ENCODE measurements at places on chromosomes 13 and 19.

DNA sequence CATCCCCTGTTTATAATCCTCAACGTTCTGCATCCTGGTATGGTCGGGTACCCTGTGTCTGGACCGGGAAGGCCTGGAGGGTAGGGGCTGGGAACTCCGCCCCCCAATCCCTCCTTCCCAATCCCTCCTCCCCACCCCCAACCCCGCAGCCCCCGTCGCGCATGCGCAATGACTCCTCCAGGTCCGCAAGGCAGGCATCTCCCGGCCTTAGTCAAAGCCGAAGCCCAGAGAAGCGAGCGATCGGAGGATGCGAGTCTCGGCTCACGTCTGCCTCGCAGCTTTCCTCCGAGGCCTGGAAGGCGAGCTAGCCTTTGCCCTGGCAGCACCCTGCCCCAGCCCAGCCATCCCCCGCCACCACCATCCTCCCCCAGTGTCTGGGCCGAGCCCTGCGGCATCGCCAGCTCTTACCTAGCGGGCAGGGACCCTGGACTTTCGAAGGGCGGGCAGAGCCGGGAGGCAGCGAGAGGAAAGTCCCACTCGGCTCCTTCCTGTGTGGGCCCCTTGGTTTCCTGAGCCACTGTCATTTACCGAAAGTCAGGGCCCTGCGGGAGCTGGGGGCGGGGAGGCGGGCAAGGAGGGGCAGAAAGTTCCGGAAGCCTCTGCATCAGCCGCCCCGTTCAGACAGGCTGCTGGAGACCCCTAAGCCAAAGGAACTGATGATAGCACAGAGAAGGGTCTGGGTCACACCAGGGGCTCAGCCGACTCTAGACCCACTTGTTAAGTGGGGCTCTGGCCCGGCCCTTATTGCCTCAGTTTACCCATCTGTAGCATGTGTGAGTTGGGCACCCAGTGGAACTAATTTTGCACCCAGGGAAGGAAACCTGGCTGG, at the start of gene JAK3:
Gene JAK3 (minus strand): TSS at position 445 of the 829 bp plus-strand sequence. CDS start 3,565 bp downstream, outside the sequence.
- peak; percentile 83 for DNase-seq

GRCh38 chr19:4300589-4300988, 1.6 kb downstream of the TMIGD2 start:
- DNase-seq, result no peak

- no peak for DNase-seq
These were observed 12.0 kb downstream of the PLAUR start for GRCh38 chr19:43658001-43658400.

- DNase-seq, result no peak
These were observed 43.9 kb downstream of the CELF5 start for GRCh38 chr19:3268326-3268725.

DNA sequence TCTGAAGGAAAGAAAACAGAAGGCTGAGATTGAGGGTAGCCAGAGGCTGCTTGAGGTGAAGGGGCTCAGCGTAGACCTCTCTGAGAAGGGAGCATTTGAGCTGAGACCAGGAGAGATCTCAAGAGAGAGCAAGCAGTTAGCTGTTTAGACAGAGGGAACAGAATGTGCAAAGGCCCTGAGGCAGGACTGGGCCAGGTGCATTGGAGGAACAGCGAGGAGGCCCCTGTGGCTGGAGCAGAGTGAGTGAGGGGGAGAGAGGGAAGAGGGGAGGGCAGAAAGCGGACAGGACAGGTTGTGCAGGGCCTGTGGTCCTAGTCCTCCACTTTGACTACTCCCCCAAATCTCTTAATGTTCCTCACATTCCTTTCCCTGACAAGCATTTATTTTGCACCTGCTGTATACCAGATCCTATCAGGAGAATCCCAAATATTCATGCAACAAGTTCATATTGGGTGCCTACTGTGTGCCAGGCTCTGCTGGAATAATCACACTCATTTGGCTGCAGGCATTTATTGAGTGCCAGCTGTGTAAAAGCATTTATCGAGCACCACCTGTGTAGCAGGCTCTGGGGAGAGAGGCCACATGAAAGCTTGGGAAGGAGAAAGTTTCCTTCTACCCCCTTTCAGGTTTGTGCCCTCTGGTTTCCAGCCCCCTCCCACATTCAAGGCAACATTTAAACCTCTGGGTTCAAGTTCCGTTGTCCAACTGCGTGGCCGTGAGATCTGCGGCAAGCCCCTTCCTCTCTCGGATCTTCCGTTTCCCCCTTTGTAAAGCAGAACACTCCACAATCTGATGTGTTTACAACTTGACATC, 36.5 kb downstream of the NFIC start:
- DNase-seq, result no peak

GRCh38 chr19:12064590-12065538, at the start of gene ZNF844:
TSS of gene ZNF844 (plus strand) at chr19:12064731. CDS start at chr19:12064874, 143 bp downstream.
- peak; percentile 72 for DNase-seq

DNA sequence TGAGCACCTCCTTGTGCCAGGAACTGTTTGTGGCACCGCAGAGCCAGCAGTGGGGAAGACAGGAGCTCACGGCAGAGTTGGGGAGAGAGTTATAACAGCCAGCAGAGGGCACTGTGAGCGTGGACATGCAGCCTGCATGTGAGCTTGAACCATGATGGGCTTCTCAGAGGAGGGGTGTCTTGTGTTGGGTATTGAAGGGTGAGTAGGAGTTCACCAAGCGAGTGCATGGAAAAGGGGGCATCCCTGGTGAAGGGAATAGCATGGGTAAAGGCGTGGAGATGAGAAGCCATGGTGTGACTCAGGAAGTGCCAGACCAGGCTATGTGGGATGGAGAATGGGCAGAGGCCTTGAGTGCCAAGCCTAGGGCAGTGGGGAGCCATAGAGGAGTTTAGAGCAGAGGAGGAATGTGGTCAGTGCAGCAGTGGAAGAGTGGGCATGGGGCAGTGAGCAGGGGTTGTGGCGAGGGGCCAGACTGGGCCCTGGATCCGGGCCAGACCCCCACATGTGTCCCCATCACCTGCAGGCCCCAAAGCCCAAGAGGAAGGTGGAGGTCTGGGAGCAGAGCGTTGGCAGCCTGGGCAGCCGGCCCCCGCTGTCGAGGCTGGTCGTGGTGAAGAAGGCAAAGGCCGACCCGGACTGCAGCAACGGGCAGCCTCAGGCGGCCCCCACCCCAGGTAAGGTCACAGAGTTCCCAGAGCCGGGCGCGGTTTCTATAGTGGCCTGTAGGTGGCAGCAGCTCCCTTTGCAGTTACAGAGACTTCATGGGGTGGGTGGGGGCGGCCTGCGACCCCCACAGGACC, 11.8 kb upstream of the SHD start:
- DNase-seq, result peak; percentile 70

DNA sequence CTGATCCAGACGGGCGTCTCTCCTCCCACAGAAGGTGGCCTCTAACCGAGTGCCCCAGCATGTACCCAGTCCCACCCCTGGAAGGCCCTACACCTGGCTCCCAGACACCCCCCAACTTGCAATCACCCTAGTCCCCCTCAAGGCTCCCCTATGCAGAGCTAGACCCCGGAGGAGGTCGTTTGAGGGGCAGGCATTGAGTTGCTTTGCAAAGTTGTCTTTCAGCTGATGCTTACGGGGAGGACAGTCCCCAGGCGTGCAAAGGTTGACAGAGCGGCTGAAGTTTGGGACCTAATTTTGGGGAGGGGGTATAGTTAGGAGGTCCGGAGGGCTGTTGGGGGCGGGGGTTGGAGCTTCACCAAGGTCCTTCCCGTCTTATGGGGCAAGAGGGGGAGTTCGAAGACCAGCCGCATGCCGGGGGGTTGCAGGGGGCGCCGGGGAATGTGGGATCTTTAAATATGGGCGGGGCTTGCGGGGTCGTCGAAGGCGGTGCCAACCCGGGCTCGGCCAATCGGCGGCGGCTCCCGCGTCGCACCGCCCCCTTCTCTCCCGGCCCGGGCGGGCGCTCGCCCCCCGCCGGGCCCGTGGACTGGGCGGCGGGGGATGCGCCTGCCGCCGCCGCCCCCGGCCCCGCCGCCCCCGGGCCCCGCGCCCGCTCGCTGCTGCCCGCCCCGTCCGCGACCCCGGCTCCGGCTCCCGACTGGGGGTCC, at the start of gene KCNN1:
Gene KCNN1 (plus strand): TSS at position 558 of the 707 bp plus-strand sequence. CDS start 6,782 bp downstream, outside the sequence.
- DNase-seq, result no peak

DNA sequence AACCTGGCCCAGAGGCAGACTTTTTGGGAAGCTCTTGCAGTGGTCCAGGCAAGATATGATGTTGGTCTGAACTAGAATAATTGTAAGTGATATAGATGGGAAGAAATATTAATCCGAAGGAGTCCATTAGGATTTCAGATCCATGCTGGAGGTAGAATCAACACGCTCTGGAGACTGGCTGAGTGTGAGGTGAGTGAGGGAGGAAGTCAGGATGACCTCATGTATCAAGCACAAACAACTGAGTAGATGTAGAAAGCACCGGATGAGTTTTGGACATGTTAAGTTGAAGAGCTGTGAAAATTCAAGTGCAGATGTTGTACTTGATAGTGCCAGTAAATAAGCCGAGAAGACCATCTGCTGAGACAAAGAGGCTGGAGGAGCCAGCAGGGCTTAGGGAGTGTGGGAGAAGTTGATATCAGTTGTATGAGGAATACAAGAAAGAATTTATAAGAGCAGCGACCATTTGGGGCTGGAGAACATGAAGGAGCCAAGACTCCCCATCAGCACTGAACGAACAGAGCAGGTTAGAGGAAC, 5.3 kb upstream of the CNMD start:
- no peak for DNase-seq

DNA sequence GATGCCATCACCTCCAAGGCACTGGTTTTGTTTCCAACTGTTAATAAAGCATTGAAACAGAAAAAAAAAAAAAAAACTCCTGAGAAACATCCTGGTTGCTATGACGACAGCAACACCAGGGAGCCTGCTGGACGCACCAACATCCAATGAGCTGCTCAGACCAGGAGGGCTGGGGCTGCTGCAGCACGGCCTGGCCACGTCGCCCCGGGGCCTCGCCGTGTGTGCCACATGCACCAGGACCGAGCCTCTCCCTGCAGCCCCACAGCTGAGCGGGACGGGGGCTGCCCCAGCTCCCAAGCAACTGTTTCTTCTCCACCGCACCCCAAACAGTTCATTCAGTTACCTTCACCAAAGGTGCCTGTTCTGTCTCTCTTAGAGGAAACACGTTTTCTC, 54.5 kb downstream of the RASA3 start:
- DNase-seq, result no peak

DNA sequence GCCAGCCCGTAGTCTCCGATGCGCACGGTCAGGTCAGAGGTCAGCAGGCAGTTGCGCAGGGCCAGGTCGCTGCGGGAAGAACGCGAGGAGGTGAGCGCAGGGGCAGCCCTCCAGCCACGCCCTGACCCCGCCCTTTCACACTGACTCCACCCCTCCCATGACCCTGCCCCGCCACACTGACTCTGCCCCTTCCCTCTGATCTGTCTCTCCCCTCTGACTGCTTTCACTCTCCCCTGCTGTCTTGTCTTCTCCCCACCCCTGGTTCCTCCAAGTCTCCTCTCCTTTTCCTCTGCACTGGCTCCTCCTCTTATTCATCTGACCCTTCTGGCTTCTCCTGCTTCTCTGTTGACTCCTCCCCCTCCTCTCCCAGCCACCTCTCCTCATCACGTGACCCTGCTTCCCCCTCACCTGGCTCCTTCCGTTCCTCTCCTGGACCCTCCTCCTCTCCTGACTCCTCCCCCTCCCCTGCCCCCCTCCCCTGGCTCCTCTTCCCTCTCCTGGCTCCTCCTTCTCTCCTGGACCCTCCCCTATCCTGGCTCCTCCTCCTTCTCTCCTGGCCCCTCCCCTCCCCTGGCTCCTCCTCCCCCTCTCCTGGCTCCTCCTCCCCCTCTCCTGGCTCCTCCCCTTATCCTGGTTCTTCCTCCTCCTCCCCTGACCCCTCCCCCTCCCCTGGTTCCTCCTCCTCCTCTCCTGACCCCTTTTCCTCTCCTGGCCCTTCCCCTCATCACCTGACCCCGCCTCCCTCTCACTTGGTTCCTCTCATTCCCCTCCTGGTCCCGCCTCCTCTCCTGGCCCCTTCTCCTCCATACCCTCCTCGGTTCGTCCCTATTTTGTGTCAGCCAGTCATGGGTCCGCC, 9.9 kb downstream of the LMTK3 start:
- peak; percentile 49 for DNase-seq

DNA sequence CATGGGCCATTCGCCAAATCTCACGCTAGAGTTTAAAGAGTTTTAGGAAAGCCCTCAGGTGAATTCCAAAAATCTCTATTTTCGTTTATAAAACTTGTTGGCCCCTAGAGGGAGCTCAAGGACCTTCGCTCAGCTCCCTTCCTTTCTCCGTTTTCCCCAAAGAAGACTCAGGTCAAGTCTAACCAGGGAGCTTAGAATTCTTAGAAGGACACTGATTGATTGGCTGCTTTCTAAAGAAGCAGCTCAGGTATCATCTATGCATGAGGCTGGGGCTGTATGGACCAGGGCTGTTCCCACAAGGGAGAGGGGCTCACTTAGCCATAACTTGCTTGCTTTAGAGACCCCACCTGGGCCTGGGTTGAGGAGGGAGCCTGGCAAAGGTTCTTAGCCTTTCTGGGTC, 20.5 kb downstream of the DZIP1 start:
- peak; percentile 10 for DNase-seq

Measured in stimulated activated CD4-positive, alpha-beta T cell treated with anti-CD3 and anti-CD28 coated beads, Interleukin-2, amount 100 ng/mL, for 48 hours (primary cell).